ENCODE measurements at places on chromosomes 2 and 18.
A peak's percentile ranks its signal among the peaks of the same experiment; 100 is the strongest.

- no peak for DNase-seq
These were observed 162.0 kb upstream of the SOX11 start for GRCh38 chr2:5530011-5530696.

DNA sequence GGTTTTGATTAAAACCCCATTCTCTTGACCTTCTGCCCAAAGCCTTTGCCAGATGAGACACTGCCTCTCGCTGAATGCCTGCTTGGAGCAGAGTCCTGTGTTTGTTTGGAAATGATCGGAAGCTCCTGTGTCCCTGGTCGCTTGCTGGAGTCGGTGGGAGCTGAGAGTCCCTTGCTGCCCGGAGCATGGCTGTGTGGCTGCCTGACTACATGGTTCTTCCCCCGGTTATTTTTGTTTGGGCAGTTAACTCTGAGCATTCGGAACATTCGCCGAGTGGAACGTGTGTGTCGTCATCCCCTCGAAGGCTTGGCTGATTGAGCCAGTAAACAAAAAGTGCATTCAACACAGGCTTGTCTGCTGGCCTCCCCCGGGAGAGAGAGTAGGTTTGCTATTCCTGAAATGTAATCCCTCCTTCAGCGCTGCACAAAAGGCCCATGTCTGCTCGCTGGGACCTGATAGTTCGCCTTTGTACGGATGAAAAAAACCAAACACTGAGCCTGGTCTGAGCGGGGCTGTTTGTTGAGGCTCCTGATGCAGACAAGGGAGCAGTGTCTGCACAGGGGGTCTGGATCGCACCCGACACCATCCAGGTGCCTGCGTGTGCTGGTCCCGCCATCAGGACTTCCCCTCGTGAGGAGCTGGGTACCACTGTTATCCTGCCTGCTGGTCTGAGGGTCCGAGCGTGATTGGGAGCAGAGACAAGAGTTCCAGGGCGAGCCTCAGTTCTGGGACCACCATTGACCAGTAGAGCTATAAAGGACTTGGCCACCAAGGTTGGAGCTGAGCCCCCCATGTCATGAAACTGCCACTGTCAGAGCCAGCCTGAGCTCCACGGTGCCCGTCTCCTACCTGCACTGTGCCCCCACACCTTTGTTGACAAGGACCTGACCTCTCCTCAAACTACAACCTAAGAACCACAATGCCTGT is 83.8 kb downstream of the AGAP1 start:
- DNase-seq = no peak

DNA sequence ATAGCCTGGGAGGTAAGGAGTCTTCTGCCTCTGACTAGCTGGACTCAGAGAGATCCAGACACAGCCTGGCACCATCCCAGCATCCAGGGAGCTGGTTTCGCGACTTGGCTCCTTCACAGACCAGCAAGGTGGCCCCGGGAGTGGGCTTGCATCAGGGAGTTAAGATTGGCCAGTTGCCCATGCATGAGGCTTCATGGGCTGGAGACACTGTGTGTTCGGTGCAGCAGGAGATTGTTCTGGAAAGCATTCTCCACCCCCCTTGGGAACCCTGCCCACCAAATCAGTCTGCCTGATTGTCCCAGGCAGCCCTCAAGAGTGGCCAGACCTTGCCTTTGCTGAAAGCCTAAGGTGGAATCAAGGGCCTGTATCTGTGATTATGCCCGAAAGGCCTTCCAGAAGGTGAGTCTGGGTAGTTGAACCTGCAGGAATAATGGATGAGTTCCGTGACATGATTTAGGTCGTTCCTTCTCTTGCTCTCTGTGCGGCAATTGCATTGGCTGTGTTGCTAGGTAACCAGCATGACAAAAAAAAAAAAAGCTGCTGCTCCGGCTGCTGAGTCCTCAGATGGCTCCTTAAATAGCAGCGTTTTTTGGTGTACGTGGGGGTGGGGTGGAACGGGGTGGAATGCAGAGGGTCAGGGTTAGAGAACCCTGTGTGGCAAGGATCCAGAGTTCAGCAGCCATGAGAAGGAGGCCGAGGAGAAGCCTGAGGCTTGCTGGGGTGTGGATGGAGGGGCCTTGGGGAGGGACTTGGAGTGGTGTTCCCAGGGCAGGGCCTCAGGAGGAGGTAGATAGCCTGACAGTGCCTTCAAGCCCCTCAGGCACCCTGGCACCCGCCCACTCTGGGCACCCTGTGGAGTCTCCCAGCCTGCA is 93.0 kb upstream of the MCFD2 start:
- peak; percentile 92 for DNase-seq

DNA sequence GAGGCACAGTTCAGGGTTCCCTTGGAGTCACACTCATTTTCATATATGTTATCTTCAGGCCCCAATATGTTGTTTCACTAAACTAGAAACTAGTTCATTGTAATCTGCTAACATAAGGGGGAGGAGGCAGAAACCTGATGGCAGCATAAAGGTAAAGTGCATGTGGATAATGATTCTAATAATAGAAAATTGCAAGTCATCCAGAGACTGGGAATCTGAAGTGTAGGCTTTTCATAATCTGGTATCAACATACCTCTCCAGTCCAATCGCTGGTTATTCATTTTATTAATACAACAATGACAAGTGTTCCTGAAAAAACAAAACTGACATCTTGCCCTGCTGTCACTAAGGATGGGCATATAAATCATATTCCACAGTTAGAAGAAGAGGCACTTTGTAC is 326.3 kb upstream of the ZNF804A start:
- DNase-seq = no peak

GRCh38 chr2:196036442-196036841 is 32.2 kb downstream of the DNAH7 start:
- no peak for DNase-seq

- DNase-seq = peak; percentile 3
These were observed at the start of gene PSMA8 for GRCh38 chr18:26133652-26134051. Gene PSMA8 (plus strand): TSS chr18:26133869. CDS start chr18:26133966, 97 bp downstream.
